ENCODE measurements at places on chromosomes 1 and 21. TPM values are rescaled to one million over a fixed set of nuclear protein-coding genes. Genes with fewer than 3 reads are reported as not detected.

- peak; percentile 12 for DNase-seq
- H3K27me3 ChIP-seq: peaks cover 21% of the 10 kb centered on the region
- H3K27ac ChIP-seq: no peak overlapping the region
- H3K4me1 ChIP-seq: no peaks in the 10 kb centered on the region
- no peaks in the 10 kb centered on the region for H3K36me3 ChIP-seq
These were observed 28.5 kb downstream of the CCDC185 start for GRCh38 chr1:223421676-223422075.

DNA sequence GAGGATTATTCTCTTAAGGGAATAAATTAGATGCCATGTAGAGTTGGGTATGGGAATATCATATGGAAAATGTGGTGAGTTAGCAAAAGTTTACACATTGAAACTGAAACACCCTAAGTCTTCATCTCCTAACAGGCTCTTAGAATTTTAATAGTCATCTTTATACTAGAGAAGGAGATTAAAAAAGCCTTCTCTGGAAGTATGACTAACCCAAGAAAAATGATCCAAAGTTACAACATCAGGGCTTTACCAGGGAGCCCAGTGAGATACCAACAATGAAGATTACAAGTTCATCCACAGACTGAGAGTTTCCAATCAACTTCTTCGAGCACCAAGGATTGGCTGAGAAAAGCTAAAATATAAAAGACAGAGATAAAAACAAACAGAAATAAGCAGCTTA, 70.0 kb upstream of the KIAA0040 start:
- no peak overlapping the region for H3K4me3 ChIP-seq
- H3K27me3 ChIP-seq: no peaks in the 10 kb centered on the region
- DNase-seq: no peak
- no peaks in the 10 kb centered on the region for H3K4me1 ChIP-seq
- no peak overlapping the region for H3K27ac ChIP-seq

- H3K36me3 ChIP-seq: no peaks in the 10 kb centered on the region
- H3K27ac ChIP-seq: no peak overlapping the region
- DNase-seq: no peak
- H3K4me3 ChIP-seq: no peak overlapping the region
- no peaks in the 10 kb centered on the region for H3K4me1 ChIP-seq
These were observed 6.4 kb upstream of the LRP8 start for GRCh38 chr1:53334312-53334711.

GRCh38 chr21:35066824-35067223, 17.7 kb upstream of the RUNX1 start:
- H3K27me3 ChIP-seq: no peaks in the 10 kb centered on the region
- H3K4me3 ChIP-seq: no peak overlapping the region
- DNase-seq: no peak
- H3K36me3 ChIP-seq: no peaks in the 10 kb centered on the region

DNA sequence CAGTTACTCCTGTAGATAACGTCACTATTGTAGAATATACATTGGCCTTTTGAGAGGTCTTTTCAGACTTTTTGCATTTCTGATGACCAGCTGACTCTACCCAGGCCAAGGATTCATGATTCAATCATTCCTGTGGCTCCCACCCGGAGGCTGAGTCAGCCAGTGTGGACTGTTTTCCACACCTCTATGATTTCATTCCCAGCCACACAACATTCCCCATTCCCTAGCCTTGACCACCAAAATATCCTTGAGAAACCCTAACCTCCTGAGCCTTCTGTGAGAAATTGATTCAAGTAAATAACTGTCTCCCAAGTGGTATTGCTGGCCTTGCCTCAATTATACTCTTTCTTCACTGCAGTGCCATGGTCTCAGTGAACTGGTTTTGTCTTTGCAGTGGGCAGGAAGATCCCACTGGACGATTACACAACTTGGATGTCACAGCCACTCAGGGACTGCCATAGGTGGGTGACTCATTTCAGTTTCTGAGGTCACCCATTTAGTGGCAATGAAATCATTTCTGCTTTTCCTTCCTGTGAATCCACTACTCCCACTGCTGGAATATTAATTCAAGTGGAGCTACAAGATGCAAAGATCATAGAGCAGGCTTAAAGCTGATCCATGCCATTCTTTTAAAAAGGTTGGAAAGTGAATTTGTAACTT, 518.6 kb upstream of the ZP4 start:
- peak; percentile 93 for DNase-seq
- peak overlapping the region; percentile 80 for H3K27ac ChIP-seq
- no peak overlapping the region for H3K4me3 ChIP-seq
- peaks cover 9% of the 10 kb centered on the region for H3K4me1 ChIP-seq

DNA sequence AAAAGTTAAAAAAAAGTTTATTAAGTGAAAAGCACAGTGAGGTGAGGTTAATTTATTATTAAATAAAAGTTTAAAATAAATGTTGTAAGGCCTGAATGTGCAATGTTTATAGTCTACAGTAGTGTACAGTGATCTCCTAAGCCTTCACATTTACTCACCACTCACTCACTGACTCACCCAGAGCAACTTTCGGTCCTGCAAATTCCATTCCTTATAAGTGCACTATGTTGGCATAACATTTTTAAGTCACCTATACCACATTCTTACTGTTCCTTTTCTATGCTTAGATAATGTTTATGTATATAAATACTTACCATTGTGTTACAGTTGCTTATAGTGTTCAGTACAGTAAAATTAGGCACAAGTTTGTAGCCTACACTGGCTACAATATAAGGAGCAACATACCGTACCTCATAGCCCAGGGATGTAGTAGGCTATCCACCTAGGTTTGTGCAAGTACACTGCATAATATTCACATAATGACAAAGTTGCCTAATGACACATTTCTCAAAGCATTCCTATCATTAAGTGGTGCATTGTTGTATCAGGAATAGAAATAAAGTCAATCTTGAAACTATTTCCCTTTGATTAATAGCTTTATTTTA, 426.5 kb upstream of the BRINP3 start:
- no peaks in the 10 kb centered on the region for H3K4me1 ChIP-seq
- peak; percentile 85 for DNase-seq
- H3K27me3 ChIP-seq: no peaks in the 10 kb centered on the region
- H3K4me3 ChIP-seq: no peak overlapping the region
- no peaks in the 10 kb centered on the region for H3K36me3 ChIP-seq
- no peak overlapping the region for H3K27ac ChIP-seq

DNA sequence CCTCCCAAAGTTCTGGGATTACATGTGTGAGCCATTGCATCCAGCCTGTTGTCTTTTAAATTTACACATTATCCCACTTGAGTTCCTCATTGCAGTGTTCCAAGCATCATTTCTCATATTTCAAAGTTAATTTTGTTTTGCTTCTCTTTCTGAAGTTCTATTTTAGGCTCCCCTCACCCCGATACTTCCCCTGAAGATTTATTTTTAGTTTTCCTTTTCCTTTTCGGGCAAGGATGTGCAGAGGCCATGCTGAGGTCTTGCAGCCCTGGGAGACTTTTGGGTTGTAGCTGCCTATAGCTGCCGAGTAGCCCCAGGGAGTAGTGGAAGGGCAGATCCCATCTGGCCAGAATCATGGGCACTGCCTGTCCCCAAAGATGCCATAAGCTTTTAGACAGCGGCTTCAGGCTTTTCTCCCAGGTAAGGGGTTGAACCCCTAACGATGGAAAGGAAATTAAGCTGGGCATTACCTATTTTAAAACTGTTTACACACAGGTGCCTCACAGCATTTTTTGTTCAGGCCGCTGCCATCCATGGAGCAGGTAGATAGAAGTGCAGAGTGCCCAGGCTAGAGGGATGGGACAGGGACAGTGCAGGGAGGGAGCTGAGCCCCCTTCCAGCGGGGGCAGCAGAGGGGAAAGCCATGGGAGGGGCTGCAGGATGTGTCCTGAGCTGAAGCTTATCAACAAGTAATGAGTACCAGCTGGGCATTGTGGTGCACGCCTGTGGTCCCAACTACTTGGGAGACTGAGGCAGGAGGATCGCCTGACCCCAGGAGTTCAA, 15.9 kb downstream of the PSEN2 start:
- H3K27me3 ChIP-seq: no peaks in the 10 kb centered on the region
- peaks cover 8% of the 10 kb centered on the region for H3K36me3 ChIP-seq
- DNase-seq: no peak

DNA sequence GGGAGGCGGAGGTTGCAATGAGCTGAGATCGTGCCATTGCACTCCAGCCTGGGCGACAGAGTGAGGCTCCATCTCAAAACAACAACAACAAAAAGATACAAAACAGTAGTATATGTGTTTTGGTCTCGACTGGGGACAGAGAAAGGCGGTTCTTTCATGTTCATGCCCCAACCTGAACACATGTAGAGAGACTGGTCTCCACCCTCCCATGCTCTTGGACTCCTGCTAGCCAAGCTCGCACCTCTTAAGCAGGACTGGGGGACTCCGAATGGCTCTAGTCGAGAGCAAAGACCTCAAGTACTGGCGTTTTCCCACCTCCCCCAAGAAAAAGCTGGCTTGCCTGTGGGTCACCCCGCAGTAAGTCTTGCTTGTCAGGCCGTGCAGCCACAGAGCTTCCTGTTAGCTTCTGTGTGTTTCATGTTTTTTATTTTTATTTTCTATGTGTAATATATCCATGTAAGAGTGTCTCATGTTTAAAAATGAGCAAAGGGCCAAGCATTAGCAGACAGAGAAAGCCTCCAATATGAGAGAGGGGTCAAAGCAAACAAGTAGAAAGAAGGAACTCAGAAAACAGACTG, 91.6 kb downstream of the SCCPDH start:
- DNase-seq: no peak
- H3K27me3 ChIP-seq: peaks cover 15% of the 10 kb centered on the region
- H3K4me3 ChIP-seq: no peak overlapping the region
- no peaks in the 10 kb centered on the region for H3K36me3 ChIP-seq
- no peak overlapping the region for H3K27ac ChIP-seq

- no peaks in the 10 kb centered on the region for H3K27me3 ChIP-seq
- no peaks in the 10 kb centered on the region for H3K36me3 ChIP-seq
- no peak overlapping the region for H3K4me3 ChIP-seq
- peaks cover 7% of the 10 kb centered on the region for H3K4me1 ChIP-seq
- peak; percentile 76 for DNase-seq
These were observed 87.5 kb upstream of the SGIP1 start for GRCh38 chr1:66446261-66447001.

- DNase-seq: no peak
- H3K27me3 ChIP-seq: peaks cover 63% of the 10 kb centered on the region
- H3K36me3 ChIP-seq: no peaks in the 10 kb centered on the region
- no peak overlapping the region for H3K27ac ChIP-seq
These were observed 20.1 kb downstream of the SIM2 start for GRCh38 chr21:36718951-36719501.

GRCh38 chr21:34266351-34266750, 97.5 kb upstream of the KCNE2 start:
- no peaks in the 10 kb centered on the region for H3K4me1 ChIP-seq
- peaks cover 45% of the 10 kb centered on the region for H3K27me3 ChIP-seq
- no peak for DNase-seq

DNA sequence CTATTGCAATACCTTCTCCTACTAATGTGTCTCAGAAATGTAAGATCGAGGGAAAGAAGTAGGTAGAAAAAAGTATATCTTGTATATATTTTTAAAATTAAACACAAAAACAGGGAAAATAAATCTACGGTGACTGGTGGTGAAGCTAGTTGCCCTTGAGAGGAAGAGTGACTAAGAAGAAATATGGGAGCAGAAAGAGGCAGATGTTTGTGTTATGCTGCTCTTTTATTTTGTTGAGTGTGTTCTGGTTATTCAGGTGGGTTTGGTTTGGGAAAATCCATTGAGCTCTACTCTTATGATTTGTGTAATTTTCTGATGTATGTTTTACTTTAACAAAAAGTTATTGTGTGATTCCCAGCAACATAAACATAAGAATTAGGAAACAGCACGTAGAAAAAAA, 444.9 kb upstream of the B3GALT2 start:
- no peaks in the 10 kb centered on the region for H3K27me3 ChIP-seq
- H3K4me1 ChIP-seq: no peaks in the 10 kb centered on the region
- no peak overlapping the region for H3K4me3 ChIP-seq
- DNase-seq: no peak

DNA sequence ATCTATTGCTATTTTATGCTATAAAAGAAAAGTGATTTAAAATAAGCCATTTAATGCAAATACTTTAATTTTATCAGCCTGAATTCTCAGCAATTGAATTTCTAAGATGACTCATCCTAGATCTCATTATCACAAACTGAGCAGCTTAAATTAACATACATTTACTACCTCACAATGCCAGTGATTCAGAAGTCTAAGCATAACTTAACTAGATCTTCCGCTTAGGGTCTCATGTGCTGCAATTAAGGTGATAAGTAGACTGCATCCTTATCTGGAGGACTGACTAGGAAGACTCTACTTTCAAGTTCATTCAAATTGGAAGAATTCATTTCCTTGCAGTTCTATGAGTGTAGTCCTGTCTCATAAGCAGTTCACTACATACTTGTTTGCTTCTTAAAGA, 286.6 kb downstream of the COL11A1 start:
- no peak overlapping the region for H3K27ac ChIP-seq
- no peak overlapping the region for H3K4me3 ChIP-seq
- H3K27me3 ChIP-seq: no peaks in the 10 kb centered on the region
- H3K4me1 ChIP-seq: no peaks in the 10 kb centered on the region
- no peaks in the 10 kb centered on the region for H3K36me3 ChIP-seq
- no peak for DNase-seq

DNA sequence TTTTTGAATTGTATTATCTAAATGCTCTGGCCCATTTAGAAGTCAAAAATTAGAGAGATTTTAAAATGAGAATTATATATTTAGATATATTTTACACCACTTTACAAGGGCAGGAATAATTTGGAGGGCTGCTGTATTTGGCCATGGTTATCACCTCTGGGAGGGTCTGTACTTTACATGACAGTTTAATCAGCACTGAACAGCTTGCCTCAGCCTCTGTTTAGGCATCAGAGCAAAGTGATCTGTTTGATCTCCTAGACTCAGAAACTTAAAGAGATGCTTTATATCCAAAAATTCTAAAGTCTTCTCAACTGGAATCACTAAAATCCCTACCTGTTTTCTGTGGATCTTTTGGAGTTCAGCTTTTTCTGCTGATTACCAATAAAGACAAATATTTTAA, 5.4 kb upstream of the SPTA1 start:
- H3K4me1 ChIP-seq: no peaks in the 10 kb centered on the region
- H3K4me3 ChIP-seq: no peak overlapping the region
- no peaks in the 10 kb centered on the region for H3K27me3 ChIP-seq
- no peak overlapping the region for H3K27ac ChIP-seq
- DNase-seq: no peak
- no peaks in the 10 kb centered on the region for H3K36me3 ChIP-seq

DNA sequence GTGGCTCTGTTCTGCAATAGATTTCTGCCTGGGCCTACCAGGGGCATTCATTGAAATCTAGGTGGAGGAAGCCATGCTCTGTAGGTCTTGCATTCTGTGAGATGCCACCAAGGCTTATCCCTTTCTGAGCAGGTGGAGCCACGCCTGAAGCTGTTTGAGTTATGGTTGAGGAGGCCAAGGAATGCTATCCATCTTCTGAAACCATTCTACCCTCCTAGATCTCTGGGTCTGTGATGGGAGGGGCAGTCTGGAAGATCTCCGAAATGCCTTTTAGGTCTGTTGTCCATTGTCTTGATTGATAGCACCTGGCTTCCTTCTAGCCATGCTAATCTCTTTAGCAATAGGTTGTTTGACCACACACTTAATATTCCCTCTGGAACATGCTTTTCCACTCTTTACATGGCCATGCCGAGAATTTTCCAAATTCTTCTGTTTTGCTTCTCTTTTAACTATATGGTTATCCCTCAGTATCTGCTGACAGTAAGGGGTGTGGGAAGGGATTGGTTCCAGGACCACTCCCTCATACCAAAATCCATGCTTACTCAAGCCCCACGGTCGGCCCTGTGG, 45.2 kb downstream of the AK4 start:
- H3K27me3 ChIP-seq: no peaks in the 10 kb centered on the region
- no peak overlapping the region for H3K4me3 ChIP-seq
- no peaks in the 10 kb centered on the region for H3K36me3 ChIP-seq

The TNFSF18 gene
- total RNA-seq: 0.28 TPM

The IRF6 gene
- 2.9 TPM for total RNA-seq

The PRRX1 gene
- 65.4 TPM for total RNA-seq

The L1TD1 gene
- total RNA-seq: not detected

The MCOLN3 gene
- total RNA-seq: not detected

The CHI3L1 gene
- 0.28 TPM for total RNA-seq

Measured in IMR-90 (cell line).